ENCODE measurements at places on chromosomes 16 and 17.

- DNase-seq, result no peak
Observed at GRCh38 chr17:74763565-74764387, 12.4 kb downstream of the NAT9 start.

DNA sequence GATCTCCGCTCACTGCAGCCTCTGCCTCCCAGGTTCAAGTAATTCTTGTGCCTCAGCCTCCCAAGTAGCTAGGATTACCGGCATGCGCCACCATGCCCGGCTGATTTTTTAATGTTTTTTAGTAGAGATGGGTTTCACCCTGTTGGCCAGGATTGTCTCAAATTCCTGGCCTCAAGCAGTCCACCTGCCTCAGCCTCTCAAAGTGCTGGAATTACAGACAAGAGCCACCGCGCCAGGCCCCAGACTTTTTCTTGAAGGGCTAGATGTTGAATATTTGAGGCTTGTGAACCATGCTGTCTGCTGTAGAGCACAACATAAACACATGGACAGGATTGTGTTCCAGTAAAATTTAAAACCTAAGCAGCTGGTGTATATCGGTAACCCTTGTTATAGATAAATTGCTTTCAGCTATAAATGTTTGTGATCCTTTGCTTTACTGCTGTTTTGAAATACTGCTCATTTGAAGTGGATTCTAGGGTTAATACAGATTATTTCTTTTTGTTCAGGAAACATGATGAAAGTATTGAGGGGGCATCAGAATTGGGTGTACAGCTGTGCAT, 12.4 kb downstream of the WSB1 start:
- no peak for DNase-seq

GRCh38 chr17:44775838-44776621, 17.2 kb downstream of the ADAM11 start:
- peak; percentile 97 for DNase-seq

- DNase-seq, result no peak
Observed at GRCh38 chr17:17763734-17764133, 73.1 kb downstream of the SREBF1 start.

DNA sequence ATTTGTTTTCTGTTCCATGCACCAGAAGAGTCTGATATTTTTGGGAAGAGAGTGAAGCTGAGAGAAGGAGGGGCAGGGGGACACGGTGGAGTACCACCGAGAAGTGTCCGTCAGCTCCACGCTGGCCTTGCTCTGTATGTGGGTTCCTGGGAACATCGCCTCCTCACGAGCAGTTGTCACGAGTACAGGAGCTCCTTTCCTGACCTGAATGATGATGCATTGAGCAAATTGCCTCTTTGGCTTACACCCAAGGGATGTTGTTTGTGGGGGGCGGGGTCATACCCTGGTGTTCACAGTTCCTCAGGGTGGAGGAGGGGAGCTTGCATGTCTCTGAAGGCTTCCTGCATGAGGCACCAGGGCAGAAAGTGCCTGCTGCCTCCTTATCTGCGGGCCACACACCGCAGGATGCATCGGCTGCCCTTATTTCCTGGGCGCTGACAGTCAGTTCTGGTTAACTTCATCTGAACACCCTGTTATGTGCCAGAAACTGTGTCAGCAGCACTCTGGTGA, 36.2 kb downstream of the RGS9 start:
- DNase-seq, result no peak

DNA sequence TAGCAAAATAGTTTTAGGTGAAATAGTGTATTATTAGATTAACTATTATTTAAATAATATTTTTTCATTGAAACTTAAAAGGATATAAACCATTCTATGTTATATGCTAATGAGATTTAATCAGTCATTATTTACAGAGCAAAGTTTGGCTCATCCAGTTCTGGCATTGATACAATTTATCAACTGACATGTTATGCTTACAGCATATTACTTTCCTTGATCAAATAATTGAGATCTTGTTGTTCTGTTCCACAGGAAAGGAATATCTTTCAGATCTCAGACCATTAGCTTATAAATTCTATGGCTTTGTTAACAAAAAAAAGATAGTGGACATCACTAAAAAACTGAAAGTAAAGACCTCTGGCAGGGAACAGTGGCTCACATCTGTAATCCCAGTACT, 403.0 kb downstream of the ZFHX3 start:
- no peak for DNase-seq

GRCh38 chr17:67415291-67415690, 38.2 kb downstream of the PITPNC1 start:
- no peak for DNase-seq

GRCh38 chr16:56310690-56311089, 114.7 kb downstream of the AMFR start:
- DNase-seq, result no peak

- DNase-seq, result no peak
Observed at GRCh38 chr17:2233441-2233947, 70.1 kb downstream of the SMG6 start.

DNA sequence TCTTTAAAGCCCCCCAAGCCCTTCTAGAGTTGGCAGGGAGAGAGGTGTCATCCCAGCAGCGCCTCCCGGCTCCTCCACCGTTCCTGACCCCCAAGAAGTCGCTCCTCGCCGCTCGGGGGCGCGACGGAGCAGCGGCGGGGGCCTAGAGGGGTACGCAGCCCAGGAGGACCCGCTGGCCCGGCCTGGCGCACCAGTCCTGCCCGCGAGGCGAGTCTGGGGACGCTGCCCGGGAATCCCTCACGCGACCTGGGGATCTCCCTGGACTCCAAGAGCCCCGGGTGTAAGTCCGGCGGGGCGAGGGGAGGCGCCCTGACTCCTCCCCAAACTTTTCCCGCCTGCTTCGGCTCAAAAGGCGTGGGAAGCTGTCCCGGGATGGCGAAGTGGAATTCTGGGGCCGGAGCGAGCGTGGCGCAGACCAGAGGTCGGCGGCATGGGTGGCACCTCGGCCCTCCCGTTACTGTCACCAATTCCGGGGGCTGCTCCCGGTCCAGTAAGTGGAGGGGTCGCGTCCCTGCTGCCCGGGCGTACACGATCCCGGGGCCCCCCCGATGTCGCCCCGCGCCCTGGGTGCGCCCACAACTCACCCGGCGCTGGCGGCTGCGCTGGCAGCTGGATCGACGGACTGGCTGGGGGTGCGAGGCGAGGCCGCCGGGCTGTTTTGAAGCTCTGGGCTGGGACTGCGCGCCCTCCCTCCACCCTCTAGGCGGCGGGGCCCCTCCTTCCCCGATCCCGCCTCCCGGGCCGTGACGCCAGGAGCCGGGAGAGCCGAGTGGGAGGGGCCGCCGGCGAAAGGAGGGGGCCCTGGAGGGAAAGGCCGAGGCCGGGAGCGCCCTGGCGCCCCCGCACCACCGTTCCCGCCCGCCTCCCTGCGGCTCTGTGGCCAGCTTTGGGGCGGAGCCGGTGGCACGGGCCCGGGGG, at the start of gene EMP2:
Gene EMP2, minus strand, starts transcription at position 634 of the 918 bp plus-strand sequence. CDS start 32,981 bp downstream, outside the sequence.
- DNase-seq, result peak; percentile 89

DNA sequence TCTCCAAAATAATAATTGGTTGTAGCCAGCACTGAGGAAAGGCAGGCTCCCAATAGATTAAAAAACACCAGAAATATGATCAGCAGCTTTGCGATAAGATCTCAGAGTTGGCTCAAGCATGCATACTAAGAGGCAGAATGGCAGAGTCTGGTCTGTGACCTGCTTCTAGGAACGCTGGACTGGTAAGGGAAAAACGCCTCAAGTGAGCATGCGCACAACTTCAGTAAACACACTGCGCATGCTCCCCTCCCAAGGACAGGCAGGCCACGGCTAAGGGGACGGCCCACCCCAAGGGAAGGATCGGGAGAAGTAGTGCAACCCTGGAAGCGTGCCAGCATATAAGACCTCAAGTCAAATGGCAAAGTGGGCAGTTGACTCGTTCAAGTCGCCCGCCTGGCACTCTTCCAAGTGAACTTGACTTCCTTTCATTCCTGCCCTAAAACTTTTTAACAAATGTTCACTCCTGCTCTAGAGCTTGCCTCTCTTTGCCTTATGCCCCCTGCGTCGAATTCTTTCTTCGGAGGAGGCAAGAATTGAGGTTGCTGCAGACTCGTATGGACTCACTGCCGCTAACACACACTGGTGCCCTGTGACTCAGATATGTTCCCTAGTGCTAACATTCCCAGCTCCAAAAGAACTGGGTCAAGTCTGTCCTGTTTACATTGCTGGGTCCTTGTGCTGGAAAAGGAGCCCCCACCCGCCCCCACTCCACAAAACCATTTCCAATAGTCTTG, 22.4 kb upstream of the PRM1 start:
- no peak for DNase-seq

GRCh38 chr16:59459806-59460205, 725.7 kb upstream of the GOT2 start:
- no peak for DNase-seq

DNA sequence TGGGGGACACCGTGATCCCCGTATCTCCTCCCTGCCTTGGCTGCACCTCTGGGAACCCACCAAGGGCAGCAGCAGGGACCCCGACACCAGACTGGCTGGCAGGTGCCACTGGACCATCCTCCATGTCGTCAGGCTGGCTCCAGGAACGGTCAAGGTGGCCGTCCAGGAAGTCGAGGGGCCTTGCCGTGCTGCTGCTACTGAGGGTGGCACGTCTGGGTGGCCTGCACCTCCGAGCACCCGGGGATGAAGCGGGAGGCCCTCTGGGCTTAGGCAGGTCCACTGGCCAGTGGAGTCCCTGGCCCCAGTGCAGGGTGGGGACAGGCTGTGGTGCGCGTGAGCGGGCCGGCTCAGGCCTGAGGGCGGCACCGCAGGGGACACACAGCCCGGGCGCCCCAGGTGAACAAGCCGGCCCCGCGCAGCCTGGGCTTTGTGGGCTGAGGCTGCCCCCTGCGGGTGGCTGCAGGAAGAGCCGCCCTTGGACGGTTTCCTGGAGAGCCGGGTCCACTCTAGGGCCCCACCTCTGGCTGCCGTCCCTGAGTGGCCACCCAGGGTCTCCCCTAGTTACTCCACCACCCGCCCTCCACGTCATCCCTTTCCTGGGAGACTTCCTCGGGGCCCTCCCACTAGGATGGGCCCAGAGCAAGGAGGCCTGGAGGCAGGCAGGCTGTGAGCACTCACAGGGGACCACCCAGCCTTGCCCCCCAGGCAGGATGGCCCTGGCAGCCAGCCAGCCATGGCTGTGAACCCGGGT, 42.8 kb upstream of the ZC3H18 start:
- DNase-seq, result peak; percentile 86

DNA sequence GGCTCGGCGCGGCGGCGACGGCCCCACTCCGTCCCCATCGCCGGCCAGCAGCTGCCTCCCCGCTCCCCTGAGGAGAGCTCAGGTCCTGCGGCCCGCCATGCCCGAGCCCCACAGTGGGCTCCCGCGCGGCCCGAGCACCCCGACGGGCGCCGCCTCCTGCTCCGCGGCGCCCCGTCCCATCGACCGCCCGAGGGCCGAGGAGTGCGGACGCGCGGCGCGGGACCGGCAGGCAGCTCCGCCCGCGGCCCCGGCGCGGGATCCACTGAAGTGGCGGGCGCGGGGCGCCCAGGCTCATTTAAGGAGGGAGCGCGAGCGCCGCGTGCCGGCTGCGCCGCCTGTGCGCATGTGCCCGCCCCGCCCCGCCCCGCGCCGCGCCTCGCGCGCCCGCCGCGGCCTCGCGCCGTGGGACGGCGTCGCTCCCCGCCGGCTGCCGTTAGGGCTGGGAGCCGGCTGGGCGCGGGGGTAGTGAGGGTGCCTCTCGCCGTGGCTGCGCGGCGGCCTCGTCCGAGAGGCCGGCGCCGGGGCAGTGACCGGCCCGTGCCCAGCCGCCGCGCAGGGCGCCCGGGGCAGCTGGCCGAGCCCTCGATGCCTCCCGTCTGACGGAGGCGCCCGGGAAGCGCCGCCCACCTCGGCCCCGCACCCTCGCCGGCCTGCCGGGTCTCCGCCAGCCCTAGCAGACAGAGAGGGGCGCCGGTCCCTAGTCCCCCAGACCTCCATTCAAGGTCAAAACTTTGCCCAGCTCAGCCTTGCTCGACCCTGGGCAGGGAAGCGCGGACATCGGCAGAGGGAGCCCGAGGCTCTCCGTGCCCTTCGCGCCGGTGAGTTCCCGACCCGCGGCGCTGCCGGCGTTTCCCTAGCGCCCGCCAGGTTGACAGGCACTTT, at the start of gene NETO2:
Gene NETO2, minus strand, starts transcription at position 269 of the 882 bp plus-strand sequence. CDS start 333 bp downstream, outside the sequence.
- DNase-seq, result peak; percentile 70

Data from right forelimb (tissue), 1 donor.